ENCODE measurements at places on chromosomes 16 and 17.

- no peak for DNase-seq
Observed at GRCh38 chr16:30027588-30028437, 3.3 kb downstream of the TLCD3B start.

GRCh38 chr17:69220098-69220497 is 8.5 kb downstream of the ABCA10 start:
- no peak for DNase-seq

- no peak for DNase-seq
Observed at GRCh38 chr16:10040136-10041080, 141.8 kb downstream of the GRIN2A start.

DNA sequence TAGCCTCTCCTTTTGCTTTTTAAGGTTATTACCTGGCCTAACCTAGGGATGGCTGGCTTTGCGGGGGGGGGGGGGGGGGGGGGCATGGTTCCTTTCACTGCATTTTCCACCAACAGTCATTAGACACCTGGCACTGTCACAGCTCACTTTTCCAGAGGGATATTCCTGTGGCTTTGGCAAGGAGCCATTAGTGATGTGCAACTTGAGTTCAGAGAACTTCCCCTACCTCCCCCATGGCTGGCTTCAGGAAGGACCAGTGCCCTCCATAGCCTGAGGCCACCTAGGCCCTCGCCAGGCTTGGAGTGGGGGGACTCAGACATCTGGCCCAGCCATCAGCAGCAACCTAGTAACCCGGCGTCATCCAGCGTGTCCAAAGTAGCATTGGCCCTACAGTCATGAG is 234.6 kb downstream of the CPPED1 start:
- DNase-seq = no peak

- no peak for DNase-seq
Observed at GRCh38 chr17:222172-222571, 40.7 kb upstream of the DOC2B start.

DNA sequence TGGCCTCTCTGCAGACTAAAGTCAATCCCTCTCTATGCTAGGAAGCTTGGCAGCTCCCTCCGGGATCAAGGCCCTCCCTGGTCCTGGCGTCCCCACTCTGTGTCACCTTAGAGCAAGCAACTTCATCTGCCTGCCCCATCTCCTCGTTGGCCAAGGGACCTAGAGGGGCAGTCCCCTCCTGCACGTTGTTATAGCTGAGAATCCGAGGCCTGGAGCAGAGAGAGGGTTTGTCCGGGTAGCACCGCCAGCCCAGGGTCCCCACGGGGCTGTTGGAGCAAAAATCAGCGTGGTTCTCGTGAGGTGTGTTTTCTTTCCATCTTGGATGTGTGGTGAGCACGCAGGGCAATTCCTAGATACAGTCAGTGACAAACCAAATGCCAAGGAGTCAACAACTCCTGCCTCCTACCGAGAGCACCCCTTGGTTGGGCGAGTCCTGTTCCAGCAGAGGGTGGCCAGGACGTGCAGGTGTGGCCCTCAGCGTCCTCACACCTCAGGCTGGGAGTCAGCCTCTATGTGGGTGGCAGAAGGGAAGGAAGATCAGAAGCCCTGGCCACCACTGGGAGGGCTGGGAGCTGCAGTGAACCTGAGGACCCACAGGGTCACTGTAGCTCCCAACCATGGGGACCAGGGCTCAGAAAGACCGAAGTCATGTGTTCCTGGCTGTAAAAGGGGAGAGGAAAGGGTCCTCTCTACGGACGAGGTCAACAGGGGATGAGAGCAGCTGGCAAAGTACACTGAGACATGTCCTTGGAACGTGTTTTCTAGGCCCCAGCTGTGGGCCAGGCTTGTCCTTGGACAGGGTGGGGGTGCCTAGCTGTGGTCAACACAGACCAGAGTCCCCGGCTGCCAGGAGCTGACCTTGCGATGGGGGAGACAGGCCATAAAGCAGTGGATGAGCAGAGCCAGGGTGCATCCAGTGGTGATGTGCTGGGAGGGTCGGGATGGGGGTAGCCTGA is 85.6 kb upstream of the CIBAR2 start:
- DNase-seq = no peak

DNA sequence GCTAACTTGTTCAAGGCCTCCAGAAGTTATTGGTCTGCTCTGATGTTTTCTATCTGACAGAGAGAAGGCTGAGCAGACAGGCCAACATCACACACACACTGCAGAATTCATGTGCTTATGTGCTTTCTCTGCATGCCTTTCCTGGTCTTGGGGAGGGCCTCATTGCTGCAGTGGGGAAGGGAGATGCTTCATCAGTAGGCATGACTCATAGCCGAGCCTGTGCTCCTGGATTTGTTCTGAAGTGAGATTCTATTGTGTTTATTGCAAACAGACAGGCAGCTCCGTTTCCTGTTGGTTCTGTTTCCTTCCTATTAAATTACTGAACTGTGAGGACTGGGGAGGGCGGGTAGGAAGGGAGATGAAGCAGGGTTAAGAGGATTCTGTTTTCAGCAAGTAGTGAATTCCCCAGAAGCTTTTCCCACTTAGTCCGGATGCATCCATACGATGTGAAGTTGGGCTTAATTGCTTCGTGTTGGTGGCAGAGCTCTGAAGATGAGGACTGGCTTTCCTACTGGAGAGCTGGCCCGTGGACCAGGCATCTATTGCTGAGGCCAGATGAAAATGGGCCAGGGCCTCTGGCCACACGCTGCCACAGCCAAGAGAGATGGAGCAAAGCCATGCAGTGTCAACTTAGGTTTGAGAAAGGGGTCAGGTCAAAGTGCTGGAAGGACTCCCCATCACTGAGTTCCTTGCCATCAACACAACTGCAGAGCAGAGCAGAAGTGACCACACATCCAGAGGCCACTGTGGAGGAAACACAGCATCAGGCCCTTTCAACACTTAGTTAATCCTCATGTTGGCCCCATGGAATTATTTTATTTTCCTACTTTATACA is 179.3 kb downstream of the UTP18 start:
- no peak for DNase-seq

DNA sequence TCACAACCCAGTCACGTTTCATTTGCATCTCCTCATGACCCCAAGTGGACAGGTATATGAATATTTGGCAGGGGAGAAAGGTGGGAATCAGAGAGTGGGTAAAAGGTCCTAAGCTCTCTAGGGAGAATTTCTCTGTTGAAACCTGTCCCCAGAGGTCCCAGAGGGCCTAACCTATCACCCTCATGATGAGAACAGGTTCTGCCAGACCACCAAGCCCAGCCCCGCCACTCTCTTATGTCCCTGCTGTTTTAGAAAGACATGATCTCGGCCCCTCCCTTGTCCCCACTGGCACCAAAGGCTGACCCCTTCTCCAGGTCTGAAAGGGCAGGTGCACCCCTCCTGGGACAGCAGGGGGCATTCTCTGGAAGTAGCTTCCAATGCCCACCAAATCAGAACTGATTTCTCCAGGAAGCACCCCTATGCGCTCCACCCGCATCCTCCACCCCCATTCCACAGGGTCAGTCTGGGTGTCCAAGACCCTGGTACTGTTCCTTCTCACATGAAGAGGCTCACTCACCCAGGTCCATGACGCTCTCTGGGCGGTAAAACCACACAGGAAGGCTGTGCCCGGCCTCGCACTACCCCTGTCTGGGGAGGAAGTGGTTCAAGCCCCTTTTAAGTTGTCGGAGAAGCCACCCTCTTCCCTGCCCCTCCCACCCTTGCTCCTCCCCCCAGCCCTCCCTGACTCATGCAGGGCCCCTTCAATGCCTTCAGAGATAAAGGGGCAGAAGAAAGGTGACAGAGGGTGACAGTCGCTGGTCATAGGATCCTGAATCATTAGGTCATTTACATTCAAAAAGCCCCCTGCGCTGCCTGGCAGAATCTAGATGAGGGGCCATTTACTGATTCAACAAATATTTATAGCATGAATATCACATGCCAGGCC is at the start of gene CCR7:
TSS of gene CCR7 (minus strand) at position 590 of the 886 bp plus-strand sequence. CDS start at position 527, 63 bp downstream.
- peak; percentile 74 for DNase-seq

- no peak for DNase-seq
Observed at GRCh38 chr17:45345554-45346215, 28.9 kb upstream of the MAP3K14 start.

- no peak for DNase-seq
Observed at GRCh38 chr16:49884033-49885015, 28.4 kb upstream of the ZNF423 start.

GRCh38 chr16:72426386-72426785 is 254.4 kb upstream of the PMFBP1 start:
- no peak for DNase-seq

GRCh38 chr16:66508248-66508913 is 41.5 kb downstream of the TK2 start:
- no peak for DNase-seq

DNA sequence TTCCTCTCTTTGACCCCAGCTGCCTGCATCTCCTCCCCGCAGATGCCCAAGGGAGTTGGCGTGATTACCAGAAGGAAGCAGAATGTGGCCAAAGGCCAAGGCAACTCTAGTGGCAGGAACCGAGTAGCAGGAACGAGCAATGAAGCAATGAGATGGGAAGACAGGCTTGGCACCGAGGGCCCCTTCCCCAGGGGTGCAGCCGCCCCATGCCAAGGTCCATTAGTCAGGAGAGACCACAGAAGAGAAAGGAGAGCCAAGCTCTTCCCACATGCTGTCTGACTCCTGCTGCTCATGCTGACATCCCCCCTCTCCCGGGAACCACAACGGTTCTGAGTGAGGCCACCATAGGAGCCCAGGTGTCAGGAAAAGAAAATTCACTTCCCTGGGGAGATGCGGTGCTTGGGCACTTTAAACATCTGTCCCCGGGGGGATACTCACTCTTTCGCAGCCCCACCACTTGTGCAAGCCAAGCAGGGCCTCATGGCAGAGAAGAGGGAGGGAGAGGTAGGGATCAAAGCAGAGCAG is 67.4 kb downstream of the MYO18A start:
- DNase-seq = no peak

DNA sequence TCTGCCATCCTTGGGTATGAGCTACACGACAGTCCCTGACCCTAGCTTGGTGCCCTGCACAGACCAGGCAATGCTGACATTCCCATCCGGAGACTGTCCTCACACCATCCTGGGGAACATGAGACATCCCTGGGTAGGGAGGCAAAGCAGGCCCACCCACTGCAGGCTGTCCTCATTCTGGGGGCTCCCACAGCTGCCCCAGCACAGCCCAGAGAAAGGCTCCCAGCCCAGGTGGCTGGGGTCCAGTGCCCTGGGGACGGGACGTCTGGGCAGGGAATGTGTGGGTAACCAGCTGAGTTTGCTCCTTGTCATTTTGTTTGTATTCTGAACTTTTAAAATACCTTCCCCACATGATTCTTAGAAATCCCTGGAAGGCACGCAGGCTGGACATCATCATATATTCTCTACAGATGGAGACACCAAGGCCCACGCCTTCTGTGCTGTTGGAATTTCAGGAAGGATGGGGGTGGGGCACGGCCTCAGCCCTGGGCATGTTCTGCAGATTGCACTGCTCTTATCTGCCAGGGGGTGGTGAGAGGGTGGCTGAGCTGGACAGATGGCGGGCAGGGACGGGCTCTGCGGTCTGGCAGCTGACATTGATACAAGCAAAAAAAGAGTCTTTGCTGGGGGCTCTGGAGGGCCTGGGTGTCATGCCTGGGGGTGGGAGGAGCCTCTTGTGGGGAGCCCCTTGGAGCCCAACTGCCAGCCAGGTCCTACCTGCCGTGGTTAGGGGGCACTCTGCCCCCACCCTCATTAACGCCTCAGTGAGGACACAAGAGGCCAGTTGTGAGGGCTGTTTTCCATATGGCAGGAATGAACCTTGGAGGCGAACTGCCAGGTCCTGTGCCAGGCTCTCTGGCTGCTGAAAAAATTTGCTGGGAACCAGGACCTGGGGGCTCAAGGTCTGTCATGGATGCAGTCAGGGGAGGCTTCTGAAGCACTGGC is 28.4 kb downstream of the LRRC75A start:
- DNase-seq = no peak

DNA sequence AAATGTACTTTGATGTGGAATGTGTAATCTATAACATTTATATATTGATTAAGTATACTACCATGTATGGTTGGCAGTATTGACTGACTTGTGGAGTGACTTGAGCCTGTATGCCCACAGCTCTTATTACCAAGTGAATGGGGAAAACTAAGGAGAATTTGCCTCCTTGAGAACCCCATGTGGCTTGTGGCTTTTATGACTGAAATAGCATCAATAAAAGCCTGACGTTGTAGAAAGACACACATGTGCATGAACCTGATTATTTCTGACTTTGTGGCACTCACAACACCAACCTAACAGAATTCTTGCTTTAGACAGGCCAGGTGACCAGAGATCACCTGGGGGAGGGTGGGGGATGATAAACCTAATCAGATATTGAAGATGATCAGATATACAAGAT is 2.1 kb upstream of the LRRC75A start:
- DNase-seq = no peak

GRCh38 chr16:81547194-81547938 is 102.8 kb downstream of the CMIP start:
- no peak for DNase-seq

DNA sequence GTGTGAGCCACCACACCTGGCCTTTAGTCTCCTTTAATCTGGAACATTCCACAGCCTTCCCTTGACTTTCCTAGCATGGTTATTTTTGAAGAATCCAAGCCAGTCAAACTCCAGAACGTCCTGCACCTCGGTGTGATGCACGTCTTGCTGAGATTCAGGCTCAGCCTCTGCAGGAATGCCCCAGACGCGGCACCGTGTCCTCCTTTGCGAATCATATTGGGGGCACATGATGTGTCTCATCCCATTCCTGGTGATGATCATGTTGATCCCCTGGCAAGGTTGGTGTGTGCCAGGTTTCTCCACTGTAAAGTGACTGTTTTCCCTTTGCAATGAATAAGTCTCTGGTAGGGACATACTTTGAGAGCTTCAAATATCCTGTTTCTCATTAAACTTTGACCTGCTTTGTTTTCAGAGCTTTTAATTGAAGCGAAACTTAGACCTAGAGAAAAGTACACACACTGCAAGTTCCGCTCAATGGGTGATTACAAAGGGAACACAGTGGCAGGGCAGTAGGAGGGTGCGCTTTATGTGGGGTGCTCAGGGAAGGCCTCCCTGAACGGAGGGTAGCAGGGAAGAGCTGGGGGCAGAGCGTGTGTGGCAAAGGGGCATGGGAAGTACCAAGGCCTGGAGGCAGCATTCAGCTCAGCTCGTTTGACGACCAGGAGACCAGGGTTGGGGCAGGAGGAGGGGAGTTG is 9.6 kb upstream of the ATP2C2 start:
- no peak for DNase-seq

Measured in activated CD4-positive, alpha-beta T cell treated with anti-CD3 and anti-CD28 coated beads for 24 hours (primary cell).